ENCODE measurements at places on chromosomes 2 and 18.

- peak; percentile 51 for DNase-seq
Measured at GRCh38 chr2:43898134-43898837, 59.5 kb downstream of the ABCG8 start.

GRCh38 chr18:26008096-26008495 lies 82.3 kb downstream of the SS18 start:
- no peak for DNase-seq

- DNase-seq, result no peak
Measured at GRCh38 chr2:190214426-190215194, 105.0 kb downstream of the HIBCH start.

DNA sequence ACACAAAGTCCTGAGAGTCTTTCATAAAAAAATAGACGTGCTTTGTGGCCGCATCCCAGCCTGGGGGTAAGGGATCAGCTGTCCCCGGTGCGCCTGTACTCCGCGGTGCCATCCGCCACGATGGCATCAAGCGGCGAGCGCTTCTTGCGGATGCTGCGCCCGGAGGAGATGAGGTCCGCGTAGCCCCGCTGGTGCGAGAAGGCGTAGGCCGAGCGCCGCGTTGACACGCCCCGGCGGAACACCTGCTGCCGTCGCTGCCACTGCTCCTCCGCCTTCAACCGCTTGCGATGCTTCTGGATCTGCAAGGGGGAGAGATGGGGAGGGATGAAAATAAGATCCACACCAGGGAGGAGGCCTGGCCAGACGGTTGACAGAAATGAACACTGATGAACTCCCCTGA lies 26.8 kb upstream of the NARS1 start:
- no peak for DNase-seq

DNA sequence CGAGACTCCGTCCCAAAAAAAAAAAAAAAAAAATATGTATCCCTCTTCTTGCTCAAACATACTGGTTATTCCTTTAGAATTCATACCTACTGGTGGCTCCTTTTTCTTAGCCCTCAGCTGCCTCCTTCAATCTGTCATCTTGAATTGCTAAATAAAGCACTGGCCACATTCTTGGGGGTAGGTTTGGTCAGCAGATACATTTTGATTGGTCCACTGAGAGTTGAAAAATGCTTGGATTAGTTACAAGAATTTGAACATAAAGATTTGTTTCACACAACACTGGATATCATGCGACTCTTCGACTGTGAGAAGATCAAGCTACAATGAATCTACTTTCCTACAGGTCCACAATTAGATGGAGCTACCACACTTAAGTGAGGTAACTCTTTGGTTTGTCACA lies 906.1 kb upstream of the SLC39A10 start:
- no peak for DNase-seq

GRCh38 chr2:101958061-101958460 lies 33.7 kb upstream of the IL1R2 start:
- no peak for DNase-seq

DNA sequence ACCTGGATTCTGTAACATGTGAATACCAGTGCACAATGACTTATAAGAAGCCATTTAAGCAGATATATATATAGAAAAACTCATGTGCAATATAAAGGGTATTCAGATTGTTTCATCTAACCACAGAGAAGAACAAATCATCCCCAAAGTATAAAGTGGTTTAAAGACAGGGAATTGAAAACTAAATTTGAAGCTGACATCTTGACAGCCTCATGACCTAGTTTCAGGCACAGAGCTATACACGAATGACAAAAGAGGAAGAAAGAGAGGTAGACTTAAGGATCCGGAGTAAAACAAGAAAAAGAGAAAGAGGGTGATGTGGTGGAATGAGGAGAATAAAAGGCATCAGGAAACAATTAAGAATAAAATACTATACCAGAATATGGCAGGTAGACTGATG lies 194.5 kb downstream of the EPHA4 start:
- DNase-seq, result no peak

DNA sequence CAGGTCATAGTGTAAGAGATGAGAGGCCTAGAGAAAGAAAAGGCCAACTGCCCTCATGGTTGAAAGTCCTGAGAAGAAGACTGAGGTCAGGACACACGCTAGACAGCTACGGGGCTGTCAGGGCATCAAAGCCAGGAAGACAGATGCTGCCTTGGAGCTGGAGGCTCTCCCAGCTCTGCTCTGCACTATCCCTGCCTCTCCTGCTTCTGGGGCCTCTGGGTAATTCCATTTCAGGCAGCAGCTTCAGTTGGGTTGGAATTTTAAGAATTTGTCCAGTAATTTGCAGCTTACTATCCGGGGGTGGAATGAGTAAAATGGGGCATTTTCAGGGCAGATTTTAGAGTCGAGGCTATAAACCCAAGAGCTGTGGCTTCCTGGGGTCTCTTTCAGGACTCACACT lies 76.2 kb upstream of the CTAGE1 start:
- DNase-seq, result no peak

DNA sequence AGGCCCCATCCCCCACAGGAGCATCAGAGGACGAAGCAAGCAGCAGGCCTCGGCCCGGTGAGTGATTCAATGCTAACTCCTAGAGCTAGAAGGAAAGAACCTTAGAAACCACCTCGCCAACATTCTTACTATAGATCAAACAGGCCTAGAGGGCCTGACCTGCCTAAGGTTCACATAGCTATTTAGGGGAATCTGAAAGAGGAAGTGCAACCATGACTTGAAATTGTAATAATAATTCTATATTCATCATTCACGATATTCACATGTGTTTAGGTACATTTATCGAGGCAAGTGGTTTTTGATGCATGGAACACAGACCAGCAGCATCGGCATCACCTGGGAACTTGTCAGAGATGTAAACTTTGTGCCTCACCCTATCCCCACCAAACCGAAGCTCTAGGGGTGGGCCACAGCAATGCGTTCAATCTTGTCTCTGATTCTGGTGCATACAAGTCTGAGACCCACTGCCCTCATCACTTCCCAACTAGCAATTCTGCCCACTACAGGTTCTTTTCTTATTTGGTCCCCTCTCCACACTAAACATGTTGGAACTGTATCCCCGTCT lies 78.0 kb upstream of the DNMT3A start:
- DNase-seq, result no peak

DNA sequence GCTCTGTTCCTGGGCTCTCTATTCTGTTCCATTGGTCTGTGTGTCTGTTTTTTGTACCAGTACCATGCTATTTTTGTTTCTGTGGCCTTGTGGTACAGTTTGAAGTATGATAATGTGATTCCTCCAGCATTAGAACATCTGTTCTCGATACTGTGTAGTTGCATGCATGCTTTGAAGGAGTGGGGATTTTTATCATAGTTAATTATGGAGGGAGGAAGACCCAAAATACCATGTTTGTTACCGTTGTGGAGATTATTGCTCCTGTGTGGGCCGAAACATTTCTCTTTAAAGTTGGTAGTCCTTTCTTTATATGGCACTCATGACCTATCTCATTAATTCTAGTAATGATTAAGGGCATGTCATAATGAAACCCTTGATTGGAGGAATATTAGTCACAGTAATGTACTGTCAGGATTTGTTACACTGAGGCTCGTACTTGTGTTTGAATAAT lies 87.6 kb downstream of the TTC27 start:
- no peak for DNase-seq

- DNase-seq, result no peak
Measured at GRCh38 chr2:202148515-202149154, 75.6 kb downstream of the KIAA2012 start.

- no peak for DNase-seq
Measured at GRCh38 chr2:179596018-179596417, 265.4 kb downstream of the ZNF385B start.

GRCh38 chr18:55413474-55413873 lies 174.5 kb downstream of the TCF4 start:
- no peak for DNase-seq

DNA sequence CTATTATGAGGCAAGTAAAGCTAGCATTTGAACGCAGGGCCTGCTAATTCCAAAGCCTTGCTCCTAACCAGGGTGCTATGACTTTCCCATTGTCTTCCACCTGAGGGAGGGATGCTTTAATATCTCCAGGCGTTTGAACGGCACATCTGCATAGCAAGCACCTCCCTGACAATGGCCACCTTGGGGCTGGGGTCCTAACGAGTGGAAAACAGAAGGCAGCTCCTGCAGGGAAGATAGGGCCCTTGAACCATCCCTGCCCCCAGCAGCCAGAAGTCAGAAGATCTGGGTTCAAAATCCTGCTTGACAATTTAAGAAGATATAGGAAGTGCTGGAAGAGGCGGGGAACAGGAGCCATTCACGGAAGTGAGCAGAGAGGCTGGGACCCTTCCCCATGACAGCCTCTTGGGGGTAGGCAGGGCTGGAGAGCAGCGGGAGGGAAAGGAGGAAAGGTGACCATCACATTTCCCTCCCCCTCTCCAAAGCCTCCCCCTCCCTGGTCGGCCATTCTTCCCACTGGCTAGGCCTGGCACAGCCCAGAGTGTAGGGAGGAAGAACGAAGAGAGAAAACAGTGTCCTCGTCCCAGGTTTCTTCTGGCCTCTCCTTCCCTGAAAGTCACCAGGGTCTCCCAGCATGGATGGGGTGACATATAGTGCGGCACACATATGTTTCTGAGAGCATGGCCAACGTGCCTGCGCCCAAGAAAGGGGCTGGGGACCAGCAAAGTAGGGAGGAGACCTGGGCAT lies 73.5 kb downstream of the EMX1 start:
- peak; percentile 4 for DNase-seq

DNA sequence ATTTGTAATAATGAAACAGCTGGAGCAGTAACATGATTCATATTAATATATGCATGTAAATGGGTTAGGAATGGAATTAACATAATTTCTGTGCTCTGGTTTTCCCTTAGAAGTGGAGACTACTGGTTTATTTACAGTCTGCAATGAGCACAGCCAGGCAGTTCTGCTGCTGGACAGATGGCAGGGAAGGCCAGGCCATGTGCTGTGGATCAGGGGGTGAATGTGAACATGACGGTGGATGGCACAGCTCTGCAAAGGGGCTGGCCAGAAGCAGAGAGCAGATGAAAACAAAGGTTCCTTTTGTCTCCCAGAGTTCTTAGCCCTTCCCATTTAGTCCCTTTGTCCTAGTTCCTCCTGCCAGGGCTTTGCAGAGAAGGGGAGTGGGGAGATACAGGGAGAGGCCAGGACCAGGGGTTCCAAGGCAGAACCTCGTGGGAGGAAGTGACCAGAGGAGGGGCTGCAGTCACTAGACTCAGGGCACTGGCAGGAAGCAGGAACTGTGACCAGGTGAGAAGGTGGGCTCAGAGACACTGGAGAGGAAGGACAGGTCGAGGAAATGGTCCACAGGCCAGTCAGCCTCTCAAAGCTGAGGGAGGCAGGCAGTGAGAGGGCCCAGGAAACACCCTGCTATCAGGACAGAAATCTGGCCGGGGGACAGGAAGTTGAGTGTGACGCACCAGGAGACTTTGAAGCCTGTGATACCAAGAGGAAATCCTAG lies 112.9 kb upstream of the ATP8B1 start:
- peak; percentile 65 for DNase-seq

DNA sequence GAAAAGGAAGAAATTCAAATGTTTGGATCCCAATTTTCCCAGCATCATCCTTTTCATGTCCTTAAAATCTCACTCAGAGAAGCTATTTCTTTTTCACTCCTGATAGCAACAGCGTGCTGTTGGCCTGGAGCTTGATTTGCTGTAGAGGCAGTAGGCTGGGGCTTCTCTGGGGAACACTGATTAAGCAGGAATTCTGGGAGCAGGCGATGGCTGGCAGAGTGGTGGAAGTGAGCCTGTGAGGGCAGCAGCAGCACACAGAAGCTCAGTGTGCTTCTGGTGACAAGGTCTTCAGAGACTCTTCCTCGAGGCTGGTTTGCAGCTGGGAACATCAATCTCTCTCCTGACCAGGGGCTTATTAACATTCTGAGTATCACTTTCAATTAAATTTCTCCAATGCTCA lies 284.6 kb downstream of the DPP10 start:
- DNase-seq, result no peak

DNA sequence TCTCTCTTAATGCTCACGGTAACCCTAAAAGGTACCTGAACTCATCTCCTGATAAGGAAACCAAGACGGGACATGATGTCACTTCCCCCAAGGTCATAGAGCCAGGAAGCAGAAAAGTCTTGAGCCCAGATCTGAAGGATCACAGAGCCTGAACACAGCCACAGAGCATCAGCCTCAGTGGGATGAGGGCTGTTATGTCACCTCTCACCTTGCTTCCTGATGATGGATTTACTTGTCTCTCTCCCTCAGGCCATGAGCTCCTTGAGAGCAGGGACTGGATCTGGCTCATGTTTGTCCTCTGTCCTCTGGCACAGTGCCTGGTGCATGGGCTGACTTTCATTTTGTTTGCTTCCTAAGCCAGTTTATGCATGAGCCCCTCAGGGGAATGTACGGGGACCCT lies 54.2 kb downstream of the SERTAD2 start:
- no peak for DNase-seq

GRCh38 chr2:1518867-1519530 lies 105.7 kb downstream of the TPO start:
- no peak for DNase-seq

GRCh38 chr18:22591222-22591621 lies 173.5 kb upstream of the CTAGE1 start:
- DNase-seq, result no peak

DNA sequence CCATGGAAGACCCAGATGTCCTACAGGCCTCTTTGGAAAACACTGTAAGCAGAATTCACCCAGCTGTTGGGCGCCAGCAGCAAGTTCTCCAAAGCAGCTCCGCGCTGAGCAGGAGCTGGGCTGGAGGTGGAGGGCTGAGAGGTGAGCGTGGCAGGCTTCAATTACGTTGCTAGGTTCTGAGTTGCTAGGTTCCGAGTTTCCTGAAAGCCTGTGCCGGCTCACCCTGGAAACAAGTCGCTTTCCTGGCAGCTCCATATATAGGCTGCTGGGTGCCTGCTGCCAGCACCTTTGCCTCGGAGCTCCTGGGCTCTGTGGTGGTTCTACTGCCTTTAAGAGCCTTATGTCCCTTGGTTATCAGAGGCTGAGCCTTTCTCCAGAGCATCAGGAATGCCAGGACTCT lies 14.4 kb upstream of the EGR4 start:
- no peak for DNase-seq

- DNase-seq, result no peak
Measured at GRCh38 chr2:54691445-54692135, 31.9 kb upstream of the EML6 start.

- DNase-seq, result no peak
Measured at GRCh38 chr2:213229814-213230213, 54.5 kb upstream of the SPAG16 start.

DNA sequence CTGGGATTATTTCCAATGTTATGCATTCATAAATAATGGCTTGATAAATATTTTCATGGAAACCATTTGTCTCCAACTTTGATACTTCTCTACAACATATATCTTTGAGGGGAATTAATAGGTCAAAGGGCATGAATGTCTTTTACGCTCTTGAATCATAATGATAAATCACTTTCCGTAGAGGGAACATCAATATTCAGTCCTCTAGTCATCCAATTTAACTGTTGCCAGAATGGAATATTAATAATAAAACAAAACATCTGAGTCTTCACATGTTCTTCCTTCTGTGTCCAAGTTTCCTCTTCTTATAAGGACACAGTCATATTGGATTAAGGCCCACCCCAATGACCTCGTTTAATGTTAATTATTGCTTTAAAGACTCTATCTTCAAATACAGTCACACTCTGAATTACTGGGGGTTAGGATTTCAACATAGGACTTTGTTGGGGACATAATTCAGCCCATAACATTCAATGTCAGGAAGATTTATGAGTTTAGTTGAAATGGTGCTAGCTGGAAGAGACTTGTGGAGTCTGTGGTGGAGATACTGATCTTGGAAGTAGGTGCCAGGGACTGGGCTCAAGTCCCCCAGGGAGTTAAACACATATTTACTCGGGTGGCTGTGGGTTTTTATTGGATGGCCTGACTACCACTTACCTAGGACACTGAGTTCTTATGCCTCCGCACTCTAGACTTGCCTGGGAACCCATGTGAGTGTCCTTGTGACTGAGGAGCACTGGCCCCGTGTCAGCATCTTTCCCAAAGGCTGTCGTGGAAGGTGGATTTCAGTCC lies 85.0 kb upstream of the SEC11C start:
- DNase-seq, result no peak

All from D341Med (cell line).